ENCODE measurements at places on chromosomes 6 and 20.

- no peak for DNase-seq
These were observed 56.1 kb upstream of the FOXQ1 start for GRCh38 chr6:1255636-1256365.

- DNase-seq, result no peak
These were observed 22.6 kb upstream of the BTN3A2 start for GRCh38 chr6:26342106-26343004.

DNA sequence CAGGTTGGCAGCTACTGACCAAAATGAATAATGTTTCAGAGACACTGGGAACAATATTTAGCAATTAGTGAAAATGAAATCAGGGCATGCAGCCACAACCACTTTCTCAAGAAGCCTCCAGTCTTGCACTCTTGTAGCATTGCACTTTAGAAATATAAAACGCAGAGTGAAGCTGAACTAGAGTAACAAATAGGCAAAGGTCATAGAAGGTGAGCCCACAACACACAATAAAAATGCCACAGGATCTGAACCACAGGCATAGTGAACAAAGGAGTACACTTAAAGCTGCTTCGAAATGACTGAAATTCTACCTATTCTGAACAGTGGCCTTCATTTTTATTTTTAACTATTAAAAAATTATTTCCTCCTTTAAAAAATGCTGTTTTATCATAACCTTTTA is 25.0 kb downstream of the DDO start:
- no peak for DNase-seq

DNA sequence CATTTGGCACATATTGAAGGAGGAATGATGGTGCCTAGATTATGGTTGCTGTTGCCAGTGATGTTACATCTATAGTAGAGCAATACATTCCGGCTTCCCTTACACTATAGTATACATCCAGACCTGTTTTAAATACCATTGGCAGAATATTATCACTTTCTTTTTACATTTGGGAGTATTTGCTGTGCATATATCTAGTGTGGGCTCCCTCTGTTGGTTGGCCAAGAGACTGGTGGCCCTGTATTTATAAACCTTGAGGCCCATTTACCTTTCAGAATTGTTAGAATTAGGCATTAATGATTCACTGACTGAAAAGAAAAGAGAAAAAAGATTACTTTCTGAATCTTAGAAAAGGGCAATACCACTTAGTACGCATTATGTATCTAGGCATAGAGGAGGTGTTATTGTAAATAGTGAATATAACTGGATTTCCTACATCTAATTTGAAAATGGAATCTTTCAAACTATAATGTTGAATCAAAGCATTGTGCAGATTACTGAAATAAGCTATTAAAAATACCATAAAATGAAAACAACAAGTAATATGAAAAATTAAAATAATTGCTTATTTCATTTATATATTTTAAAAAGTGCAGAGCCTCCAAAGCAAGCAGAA is 628.8 kb upstream of the MAN1A1 start:
- DNase-seq, result peak; percentile 22

DNA sequence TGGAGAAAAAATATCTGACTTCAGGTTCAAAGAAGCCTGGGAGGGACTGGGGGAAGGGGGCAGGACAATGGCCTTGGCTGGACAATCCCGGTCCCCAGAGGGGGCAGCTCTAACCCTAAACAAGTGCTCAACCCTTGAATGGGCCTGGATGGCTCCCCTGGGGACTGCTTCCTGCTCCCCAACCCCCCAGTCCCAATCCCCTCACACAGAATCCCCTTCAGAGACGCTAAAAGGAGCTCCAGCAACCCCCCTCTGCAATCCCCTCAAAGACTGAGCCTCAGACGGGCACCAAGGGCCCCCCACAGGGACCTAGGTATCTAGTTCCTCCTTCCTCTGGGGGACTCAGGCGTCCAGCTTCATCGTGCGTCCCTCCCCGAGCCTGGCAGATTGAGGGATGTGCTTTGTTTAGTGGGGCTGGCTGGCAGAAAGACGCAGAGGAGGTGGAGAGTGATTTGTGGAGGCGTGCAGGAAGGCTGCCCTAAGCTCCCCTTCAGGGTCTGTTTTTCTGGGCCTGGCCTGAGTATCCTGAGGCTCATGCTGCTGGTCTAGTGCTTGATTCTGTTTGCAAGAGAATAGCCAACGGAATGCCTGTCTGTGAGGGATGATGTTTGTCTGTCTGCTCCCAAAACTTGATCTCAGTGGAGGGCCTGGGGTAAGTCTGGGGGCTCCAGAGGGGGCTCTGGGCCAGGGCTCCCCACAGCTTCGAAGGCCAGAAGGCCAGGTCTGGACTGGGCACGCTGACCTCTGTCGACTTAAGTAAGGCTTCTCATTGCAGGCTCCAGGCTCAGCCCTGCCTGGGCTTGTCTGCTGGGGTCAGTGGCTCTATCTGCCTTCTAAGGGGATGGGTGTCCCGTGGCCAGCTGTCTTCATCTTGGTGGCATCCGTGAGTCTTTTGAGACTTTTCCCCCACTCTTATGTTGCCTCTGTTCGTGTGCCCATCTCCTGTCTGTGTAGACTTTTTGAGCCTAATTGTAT is 1.7 kb upstream of the POU5F1 start:
- DNase-seq, result no peak

- DNase-seq, result no peak
These were observed 56.4 kb upstream of the DUSP22 start for GRCh38 chr6:235763-236360.

- DNase-seq, result no peak
These were observed 79.5 kb downstream of the FYN start for GRCh38 chr6:111793711-111794111.

DNA sequence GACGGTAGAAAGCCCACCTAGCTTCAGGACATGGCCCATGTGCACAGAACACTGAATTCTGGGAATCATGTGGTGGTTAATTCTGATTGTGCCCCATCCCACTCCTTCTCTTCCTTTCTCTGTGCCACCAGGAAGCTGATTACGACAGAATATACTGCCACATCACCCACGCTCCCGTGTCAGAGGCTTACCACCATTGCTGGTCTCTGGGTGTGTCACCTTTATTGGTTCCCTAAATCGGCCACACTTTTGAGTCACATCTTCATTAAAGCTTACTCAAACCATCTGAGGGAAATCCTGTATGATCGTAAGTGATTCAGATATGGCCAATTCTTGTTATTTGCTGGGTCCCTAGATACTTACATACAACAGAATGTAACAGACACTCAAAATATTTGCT is 3.1 kb downstream of the TRMT6 start:
- DNase-seq, result no peak

DNA sequence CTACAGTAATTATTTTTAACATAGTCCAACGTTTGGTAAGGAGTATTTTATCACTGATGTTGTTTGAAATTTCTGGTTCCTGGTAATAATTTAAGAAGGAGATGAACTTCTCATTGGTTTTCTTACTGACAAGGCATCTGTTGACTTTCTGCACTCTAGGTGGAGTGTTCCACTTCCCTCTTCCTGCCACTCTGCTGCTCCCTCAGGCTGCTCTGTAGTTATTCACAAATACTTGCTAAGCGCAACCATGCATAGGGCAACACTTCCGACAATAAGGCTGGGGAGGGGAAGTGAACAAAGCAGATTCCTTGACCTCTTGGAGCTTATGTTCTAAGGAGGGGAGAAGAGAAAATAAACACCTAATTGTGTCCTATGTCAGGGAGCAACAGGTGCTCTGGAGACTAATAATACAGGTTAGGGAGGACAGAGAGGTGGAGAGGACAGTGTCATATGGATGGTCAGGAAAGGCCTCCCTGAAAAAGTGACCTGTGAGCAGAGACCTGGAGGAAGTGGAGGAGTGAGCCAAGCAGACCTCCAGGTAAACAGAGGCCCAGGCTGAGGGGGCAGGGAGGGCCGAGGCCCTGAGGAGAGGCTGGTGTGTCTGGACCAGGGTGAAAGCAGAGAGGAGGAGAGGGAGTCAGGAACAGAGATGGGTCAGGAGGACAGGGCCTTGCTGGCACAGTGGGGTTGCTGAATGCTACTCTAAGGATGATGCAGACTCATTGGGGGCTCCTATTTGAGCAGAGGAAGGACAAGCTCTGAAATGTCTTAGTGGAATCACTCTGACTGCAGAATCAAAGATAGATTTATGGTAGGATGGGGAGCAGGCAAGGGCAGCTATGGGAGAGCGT is 134.8 kb upstream of the SLC24A3 start:
- no peak for DNase-seq

GRCh38 chr20:52251827-52252226 is 60.2 kb upstream of the ZFP64 start:
- DNase-seq, result no peak

GRCh38 chr20:24647713-24648112 is 178.3 kb downstream of the SYNDIG1 start:
- no peak for DNase-seq

DNA sequence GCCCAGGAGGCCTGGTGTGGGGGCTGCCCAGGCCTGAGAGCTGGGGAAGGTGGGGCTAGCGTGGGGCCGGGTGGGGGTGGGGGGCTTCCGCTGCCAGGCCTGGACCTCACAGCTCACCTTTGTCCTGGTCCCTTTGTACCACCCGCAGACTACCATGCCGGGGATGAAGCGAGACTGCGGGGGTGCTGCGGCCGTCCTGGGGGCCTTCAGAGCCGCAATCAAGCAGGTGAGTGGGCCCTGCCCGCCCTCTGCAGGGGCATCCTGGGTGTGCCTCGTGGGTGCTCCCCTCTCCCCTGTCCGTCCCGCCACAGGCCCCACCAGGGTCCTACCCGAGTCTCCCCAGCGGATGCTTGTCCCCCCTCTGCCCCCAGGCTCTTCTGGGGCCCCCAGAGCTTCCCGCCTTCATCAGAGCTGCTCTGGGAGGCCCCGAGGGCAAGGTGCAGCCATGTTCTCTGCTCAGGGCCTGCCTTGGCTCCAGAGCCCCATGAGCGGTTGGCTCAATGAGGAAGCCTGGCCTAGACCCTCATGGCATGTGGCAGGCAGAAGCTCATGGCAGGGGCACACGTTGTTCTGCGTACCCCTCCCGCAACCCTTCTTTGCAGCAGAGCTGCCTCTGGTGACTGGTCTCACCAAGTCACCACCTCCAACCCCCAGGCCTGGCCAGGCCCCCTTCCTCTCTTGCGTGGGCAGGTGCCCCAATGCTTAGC is 14.5 kb downstream of the NPEPL1 start:
- peak; percentile 6 for DNase-seq

GRCh38 chr6:154127657-154128056 is 88.6 kb downstream of the OPRM1 start:
- no peak for DNase-seq

- no peak for DNase-seq
These were observed 24.1 kb downstream of the HLA-C start for GRCh38 chr6:31247813-31248212.

- DNase-seq, result peak; percentile 66
These were observed 1.1 kb downstream of the SPTLC3 start for GRCh38 chr20:13009682-13010406.

DNA sequence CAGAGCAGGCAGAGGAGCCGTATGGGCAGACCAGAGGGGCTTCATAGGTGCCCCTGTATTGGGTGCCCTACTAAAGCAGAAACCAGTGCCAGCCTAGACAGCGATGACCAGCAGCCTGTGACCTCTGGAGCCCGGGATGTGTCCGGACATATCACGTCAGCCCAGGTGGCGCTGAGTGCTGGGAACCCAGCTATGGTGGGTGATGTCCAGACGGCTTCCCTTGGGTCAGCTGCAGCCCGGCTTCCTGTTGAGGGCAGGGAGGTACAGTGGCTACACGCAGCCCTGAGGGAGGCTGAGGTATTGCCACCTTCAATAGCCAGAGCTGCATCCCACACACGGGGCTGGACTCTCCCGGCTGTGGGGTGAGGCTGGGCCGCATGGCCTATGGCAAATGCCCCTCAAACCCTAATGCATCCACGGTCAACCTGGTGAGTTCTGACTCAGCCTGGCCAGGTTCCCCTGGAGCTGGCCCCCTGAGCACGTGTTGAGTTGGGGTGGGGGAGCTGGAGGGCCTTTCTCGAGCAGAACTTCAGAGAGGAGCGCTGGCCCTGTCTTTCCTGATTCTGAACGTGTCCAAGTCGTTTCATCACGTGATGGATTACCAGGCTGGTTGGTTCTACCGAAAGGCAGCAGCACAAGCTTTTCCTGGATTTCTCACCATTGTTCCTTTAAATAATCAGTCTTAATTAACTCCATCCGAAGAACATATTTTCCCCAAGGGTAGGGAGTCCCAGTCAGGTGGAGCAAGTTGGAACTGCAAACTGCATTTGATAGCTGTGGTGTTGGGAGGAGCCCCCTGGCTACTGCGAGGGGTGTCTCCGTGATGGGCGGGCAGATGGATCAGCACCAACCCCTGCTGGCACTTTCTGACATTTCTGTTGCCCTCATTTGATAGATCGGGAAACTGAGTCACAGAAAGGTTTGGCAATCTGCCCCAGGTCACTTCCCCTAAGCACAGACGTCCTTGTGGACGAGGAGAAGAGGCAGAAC is 7.1 kb upstream of the MYT1 start:
- no peak for DNase-seq

DNA sequence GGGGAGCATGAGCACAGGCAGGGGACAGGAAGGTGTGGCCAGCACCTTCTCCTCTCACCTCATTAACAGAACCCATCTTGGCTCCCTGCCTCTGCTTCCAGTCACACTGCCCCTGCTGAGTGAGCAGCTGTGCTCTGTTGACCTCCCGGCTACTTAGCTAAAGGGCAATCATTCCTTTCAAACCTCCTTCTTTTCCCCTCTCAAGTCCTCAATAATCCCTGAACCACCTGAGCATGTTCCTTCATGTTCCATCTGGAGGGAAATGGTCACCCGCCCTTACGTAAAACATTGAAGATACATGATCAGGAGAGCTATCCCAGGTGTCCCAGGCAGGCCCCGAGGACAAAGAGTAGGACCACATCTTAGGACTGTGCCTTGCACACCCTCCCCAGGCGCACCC is 21.7 kb upstream of the MRPS10 start:
- no peak for DNase-seq

GRCh38 chr20:25321262-25321831 is 69.3 kb downstream of the ABHD12 start:
- DNase-seq, result no peak

GRCh38 chr6:30615219-30615957 is 1.7 kb downstream of the PPP1R10 start:
- DNase-seq, result no peak

DNA sequence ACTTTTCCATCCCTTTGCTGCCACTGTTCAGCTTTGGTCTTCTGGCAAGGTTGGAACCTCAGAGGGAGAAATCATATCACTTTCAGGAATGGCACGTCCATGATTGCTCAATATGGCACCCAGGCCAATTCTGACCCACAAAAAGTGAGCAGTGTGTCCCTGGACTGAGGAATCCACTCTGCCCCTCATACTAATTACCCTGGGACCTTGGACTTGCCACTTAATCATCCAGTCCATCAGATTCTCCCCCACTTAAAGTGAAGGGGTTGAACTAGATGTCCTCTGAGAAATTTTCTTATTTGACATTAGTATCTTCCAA is 449.3 kb upstream of the CITED2 start:
- no peak for DNase-seq

GRCh38 chr6:90586546-90586835 is 381 bp downstream of the MAP3K7 start:
- DNase-seq, result no peak

GRCh38 chr6:113694278-113695077 is 162.7 kb upstream of the MARCKS start:
- DNase-seq, result no peak

- no peak for DNase-seq
These were observed 97.3 kb downstream of the RCAN2 start for GRCh38 chr6:46393940-46394337.

All from tibial nerve (tissue), 4 donors.